ENCODE measurements at places on chromosomes 2 and 18.

GRCh38 chr2:59277671-59278070 lies 1036.5 kb upstream of the FANCL start:
- DNase-seq: no peak

- no peak for DNase-seq
These were observed 7.5 kb downstream of the SLC9A4 start for GRCh38 chr2:102480285-102481195.

- DNase-seq: no peak
These were observed 247.7 kb downstream of the GLI2 start for GRCh38 chr2:120983344-120983743.

GRCh38 chr18:43919551-43919950 lies 642.3 kb upstream of the SYT4 start:
- no peak for DNase-seq

- DNase-seq: no peak
These were observed 184.1 kb downstream of the MTCL1 start for GRCh38 chr18:8889489-8889888.

GRCh38 chr2:148687543-148687942 lies 43.0 kb downstream of the EPC2 start:
- no peak for DNase-seq

GRCh38 chr2:235496239-235496621 lies 2.4 kb downstream of the AGAP1 start:
- no peak for DNase-seq

GRCh38 chr2:234100686-234101085 lies 50.2 kb downstream of the SPP2 start:
- DNase-seq: no peak

GRCh38 chr18:45197526-45197970 lies 417.7 kb upstream of the SLC14A2 start:
- DNase-seq: no peak

DNA sequence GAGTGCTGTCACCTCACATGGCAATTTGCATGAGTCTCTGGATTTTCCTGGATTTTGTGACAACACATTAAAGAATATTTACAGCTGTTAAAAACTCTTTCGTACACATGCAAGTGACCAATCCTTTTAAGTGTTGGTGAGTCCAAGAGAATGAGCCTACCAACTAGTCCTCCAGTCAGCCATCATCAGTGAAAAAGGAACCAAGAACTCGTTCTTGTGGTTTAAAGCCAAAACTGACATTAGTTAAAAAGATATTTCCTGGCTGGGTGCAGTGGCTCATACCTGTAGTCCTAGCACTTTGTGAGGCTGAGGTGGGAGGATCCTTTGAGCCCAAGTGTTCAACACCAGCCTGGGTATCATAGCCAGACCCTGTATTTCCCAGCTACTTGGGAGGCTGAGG lies 215.4 kb upstream of the ITGA4 start:
- no peak for DNase-seq

- DNase-seq: no peak
These were observed 621 bp upstream of the KCNS3 start for GRCh38 chr2:17877811-17878280.

DNA sequence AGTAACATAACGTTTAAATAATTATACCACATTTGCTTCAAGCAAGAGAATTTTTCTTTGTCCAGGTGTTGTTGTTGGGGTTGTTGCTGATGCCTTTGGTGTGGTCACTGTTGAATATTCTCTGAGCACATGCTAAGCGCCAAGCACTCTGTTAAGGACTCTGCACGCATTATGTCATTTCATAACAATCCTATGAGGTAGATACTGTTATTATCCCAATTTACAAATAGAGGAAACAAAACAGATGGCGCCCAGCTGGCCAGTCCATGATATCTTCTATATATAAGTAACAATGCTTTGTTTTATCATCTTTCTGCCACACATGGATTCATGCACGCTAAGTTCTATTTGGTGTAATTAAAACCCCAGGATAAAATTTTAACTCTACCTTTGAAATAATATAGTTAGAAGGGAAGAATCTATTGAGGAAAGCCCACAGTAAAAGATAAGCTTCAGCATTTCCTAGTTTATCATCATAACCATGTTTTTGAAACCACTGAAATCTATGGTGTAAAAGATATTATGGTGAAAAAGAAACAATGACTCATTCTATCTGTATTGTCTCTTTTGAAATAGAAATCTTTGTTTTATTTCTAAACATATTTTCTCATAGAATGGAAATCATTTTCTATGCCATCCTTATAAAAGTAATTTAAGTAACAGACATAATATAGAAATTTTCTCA lies 199.7 kb downstream of the PID1 start:
- DNase-seq: no peak

GRCh38 chr2:60948926-60949579 lies 67.7 kb downstream of the REL start:
- DNase-seq: no peak

DNA sequence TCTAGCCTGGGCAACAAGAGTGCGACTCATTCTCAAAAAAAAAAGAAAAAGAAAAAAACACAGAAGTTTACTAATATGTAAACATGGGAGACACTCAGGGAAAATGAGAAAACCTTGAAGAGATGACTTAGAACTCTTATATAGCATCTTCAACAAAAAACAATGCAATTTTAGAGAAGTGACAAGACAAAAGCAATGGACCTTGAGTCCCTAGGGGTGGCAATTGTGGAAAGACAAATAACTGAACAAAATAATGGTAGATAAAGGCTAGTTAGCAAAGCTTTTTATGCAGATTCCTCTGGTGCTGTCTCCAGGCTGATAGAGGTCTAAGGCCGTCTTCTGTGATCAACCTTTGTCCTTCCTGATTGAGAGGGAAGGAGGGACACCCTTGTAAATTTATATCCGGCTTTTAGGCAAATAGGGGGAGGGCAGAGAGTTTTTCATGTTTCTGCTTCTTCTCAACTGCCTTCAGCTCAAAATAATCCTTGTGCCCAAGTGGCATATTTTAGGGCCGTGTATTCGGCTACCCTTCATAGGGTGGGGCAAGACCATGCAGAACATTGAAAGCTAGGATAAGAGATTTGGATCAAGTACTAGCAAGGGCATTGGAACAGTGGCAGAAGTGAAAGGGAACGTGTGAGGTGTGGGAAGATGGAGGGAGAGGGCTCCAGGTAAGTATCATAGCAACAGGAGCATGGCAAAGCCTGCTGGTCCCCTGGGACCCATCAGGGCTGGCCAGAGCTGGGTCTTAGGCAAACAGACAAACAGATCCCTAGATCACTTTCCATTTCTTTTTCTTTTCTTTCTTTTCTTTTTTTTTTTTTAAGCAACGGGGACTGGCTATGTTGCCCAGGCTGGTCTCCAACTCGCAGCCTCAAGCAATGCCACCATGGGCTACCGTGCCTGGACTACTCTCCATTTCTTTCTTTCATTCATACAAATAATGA lies 116.2 kb upstream of the STPG4 start:
- no peak for DNase-seq
